ENCODE measurements at places on chromosomes 6 and 20.

DNA sequence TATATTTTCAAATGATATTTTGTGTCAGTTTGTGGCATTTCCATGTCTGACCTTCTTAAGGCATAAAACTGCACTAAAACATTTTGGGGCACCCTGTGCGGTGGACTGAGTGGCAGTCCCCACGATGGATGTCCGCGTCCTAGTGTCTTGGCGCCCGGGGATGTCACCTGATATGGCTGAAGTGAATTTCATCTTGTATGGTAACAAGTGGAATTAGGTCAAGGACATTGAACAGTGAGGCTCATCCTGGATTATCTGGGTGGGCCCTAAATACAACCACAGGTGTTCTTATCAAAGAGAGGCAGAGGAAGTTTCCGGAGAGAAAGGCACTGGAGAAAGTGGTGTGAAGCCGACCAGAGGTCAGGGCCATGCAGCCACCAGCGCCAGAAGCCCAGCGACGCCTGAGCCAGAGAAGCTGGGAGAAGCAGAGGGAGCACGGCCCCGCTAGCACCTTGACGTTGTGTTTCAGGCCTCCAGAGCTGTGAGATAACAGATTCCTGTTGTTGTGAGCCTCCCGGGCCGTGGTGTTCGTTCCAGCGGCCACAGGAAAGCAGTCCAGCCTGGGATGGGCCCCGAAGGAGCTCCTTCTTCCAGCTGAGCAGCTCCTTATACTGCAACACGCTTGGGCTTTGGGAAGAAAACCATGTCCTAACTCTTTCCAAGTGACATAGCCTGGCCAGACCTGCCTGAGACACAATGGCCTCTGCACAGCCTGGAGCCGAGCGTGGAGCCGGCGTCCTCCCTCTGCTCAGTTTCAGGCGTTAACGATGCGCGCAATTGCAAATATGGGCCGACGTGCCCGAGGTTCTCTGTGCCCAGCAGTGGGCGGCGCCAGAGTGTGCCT, 22.5 kb downstream of the THBS2 start:
- DNase-seq = peak; percentile 69

DNA sequence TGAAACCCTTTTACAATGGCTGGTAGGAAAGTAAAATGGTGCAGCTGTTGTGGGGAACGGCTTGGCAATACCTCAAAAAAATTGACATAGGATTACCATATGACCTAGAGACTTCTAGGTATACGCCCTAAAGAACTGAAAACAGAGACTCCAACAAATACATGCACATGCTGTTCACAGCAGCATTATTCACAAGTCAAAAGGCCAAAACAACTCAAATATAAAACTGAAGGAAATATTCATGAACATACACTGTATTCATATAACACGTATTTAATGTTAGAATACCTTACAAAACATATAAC, 74.6 kb downstream of the FOXA2 start:
- no peak for DNase-seq

GRCh38 chr6:165585060-165585459, 78.0 kb downstream of the PDE10A start:
- no peak for DNase-seq

GRCh38 chr6:41494212-41495110, 51.7 kb upstream of the FOXP4 start:
- no peak for DNase-seq

DNA sequence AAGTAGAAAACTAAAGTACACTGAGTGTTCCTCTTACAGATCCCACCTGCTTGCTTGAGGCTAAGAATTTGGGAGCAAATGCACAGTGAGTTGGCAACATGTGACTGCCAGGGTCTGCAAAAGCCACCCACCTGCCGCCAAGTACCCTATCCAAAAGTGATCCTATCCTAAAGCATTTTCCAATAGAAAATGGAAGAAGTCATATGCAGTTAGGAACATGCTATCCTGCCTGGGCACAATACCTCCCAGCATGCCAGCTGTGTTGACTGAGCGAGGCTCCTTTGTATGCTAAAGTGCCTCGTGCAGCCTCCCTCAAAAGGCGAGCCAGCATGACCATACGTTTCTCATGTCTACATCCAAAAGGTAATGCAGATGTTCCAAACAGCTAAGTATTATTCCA, 52.7 kb downstream of the TRAF3IP2 start:
- no peak for DNase-seq

GRCh38 chr6:151698931-151699700, 108.4 kb upstream of the ESR1 start:
- DNase-seq = no peak

DNA sequence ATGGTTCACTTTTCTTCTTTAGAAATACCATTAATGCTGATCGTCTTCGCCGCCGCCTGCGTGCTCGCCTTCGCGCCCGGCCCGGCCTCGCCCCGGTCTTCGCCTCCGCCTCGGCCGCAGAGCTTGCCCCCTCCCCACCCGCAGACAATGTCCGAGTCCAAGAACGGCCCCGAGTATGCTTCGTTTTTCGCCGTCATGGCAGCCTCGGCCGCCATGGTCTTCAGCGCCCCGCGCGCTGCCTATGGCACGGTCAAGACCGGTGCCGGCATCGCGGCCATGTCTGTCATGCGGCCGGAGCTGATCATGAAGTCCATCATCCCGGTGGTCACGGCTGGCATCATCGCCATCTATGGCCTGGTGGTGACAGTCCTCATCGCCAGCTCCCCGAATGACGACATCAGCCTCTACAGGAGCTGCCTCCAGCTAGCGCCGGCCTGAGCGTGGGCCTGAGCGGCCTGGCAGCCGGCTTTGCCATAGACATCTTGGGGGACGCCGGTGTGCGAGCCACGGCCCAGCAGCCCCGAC, 4.8 kb upstream of the PRPH2 start:
- DNase-seq = no peak

DNA sequence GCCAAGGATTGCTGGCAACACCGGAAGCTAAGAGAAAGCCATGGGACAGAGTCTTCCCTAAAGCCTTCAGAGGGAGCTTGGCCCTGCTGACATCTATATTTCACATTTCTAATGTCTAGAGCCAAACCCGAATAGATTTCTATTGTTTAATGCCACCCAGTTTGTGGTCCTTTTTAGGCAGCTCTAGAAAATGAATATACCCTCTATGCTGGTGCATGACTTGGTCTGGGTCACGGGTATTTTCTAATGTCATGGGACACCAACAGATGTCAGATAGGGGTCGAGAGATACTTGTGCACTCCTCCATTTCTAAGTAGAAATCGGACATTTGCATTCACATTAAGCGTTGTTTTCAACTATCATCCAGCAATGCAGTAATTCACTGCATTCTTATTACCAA, 37.0 kb upstream of the SOX4 start:
- no peak for DNase-seq

- DNase-seq = no peak
Observed at GRCh38 chr6:82185948-82186535, 61.5 kb downstream of the IBTK start.

DNA sequence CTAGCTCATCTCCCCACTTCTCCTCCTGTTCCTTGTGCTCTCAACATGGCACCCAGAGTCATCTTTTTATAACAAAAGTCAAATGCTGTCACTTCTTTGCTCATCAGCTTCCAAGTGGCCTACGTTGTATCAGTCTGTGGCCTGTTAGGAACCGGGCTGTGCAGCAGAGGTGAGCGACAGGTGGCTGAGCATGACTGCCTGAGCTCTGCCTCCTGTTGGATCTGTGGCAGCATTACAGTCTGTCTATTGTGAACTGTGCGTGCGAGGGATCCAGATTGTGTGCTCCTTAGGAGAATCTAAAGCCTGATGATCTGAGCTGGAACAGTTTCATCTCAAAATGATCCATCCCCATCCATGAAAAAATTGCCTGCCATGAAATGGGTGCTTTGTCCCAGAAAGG, 129.6 kb downstream of the FNDC1 start:
- DNase-seq = no peak

GRCh38 chr20:9949563-9949962, 85.2 kb upstream of the ANKEF1 start:
- no peak for DNase-seq

DNA sequence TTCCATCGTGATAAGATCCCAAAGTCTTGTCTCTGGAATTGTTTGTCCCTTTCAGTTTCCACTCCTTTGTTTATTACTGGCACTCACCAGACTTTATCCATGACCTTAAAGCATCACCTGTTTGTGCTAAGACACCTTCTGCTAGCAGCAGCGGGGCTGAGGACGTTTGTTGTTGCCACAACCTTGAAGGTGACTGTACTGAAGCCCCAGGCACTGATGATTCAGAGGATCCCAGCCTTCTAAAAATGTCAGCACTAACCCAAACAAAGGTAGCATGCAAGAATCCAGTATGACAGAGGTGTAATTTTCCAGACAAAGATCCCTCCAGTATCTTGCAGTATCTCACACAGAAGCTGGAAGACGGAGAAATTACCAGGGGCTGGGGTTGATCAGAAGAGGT, 28.9 kb upstream of the SMIM8 start:
- DNase-seq = no peak

GRCh38 chr6:45812922-45813321, 202.7 kb downstream of the CLIC5 start:
- DNase-seq = no peak

DNA sequence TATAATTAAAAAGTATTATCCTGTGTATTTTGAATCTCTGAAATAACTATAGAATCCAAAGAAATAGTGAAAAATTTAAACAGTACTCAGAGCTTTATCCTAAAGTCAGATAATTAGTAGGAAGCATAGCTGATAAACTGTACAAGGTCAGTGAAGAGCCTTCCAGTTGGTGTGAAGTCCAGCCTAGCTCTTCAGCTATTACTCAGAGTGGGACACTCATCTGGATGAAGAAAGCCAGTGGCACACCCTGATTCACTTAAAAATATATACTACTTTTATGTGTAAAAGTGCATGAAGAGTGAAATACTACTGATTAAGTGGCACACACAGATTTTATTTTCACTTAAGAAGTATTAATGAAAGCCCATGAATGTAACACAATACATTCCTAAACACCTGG, 3.1 kb downstream of the IFNGR1 start:
- DNase-seq = no peak

DNA sequence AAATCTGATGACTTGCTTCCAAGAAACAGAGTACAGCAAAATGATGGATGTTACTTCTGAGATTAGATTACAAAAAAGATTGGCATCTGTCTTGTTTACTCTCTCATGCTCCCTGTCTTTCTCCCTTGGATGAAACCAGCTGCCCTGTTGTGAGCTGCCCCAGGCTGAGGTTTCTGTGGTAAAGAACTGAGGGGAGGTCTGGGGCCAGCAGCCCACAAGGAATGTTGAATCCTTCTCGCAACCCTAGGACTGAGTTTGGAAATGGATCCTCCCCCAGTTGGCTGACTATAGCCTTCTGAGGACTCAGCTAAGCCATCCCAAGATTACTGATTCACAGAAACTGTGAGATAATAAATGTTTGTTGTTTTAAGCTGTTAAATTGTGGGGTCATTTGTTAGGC, 5.6 kb upstream of the HECA start:
- no peak for DNase-seq

GRCh38 chr20:46740214-46740609, 30.8 kb downstream of the SLC2A10 start:
- DNase-seq = no peak

GRCh38 chr20:38300438-38300837, 3.5 kb upstream of the BPI start:
- DNase-seq = no peak

- no peak for DNase-seq
Observed at GRCh38 chr20:50372770-50373088, 137.5 kb upstream of the PTPN1 start.

DNA sequence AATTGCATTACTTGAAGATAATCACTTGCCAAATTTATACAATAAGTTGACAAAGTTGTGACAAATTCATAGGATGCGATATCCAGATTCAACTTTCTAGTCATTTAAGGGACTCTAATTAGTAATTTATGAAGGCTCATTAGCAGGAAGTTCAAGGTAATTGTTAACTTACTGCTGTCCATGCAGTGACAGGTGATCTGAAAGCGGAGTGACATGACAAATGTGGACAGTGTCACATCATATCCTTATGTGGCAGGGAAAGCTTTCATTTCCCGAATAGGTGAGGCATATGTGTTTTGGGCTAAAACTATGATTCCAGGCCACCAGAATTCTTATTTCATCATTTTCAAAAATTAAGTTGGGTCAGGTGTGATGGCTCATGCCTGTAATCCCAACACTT, 115.9 kb upstream of the BMP2 start:
- no peak for DNase-seq

- no peak for DNase-seq
Observed at GRCh38 chr6:105484238-105485161, 81.6 kb upstream of the PREP start.

DNA sequence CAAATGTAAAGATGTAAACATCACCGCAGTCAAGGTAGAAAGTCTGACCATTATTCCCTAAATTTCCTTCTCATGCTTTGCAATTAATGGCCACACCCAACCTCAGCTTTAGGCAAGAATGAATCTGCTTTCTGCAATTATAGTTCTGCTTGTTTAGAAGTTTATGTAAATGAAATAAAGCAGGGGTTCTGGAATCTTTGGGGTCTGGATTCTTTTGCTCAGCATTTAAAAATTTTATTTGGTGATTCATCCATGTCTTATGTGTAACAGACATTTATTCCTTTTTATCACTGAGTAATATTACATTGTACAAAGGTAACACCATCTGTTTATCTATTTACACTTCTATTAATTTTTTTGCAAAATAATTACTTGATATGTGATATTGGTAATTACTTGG, 613.6 kb downstream of the UTRN start:
- no peak for DNase-seq

DNA sequence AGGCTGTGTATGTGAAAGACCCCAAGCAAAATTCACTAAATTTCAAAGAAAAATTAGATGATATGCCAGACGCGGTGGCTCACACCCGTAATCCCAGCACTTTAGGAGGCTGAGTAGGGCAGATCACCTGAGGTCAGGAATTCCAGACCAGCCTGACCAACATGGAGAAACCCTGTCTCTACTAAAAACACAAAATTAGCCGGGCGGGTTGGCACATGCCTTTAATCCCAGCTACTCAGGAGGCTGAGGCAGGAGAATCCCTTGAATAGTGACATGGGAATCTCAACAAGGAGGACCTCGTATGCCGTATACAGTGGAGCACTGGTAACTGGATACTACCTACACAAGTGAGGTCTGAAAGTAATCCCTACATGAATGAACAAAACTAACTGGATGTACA, 92.7 kb upstream of the JARID2 start:
- no peak for DNase-seq

Data from coronary artery (tissue), 2 donors.